ENCODE measurements at places on chromosomes 1 and 21.

DNA sequence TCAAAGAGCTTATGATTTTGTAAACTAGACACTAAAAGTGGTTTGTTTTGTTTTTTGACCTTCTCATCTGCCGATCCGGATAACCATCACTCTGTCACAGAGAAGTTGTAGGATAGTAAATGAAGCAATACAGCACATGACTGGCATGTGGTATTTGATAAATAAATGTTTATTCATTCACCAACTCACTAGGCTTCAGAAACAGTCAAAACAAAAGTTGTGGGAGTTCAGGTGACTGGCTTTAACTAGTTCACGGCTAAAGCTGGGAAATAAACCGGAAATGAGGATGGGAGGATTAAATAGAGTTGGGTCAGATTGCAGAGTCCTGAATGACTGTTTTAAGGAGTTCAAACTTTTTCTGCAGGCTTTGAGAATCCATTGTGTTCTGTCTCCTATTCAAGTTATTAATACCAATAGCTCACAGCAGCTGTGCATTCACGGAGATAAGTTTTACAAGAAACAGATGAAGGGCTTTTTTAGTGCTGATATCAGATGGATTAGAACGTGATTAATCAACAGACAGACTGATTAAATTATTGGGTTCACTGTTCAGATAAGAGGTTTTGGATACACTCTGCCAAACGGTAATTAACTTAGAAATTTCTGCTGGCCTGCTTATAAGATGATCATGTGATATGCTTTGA is 463.3 kb downstream of the DPYD start:
- no peak for DNase-seq

DNA sequence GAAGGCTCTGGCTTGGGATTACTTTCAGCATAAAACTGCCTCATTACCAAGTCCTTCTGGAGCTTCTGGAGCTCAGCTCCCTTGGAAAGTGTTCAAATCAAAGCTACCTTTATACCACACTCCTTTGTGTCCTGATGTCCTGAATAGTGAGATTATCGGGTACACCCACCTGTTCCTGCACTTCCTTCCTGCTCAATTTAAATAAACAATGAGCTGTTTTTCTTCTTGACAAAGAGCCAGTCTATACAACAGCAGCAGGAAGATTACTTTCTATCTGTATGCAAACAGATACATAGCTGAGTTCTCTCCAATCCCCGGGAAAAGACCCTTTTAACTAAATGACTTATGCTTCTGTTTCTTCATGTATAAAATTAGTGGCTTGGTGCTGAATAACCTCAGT is 258.0 kb upstream of the FMN2 start:
- no peak for DNase-seq

DNA sequence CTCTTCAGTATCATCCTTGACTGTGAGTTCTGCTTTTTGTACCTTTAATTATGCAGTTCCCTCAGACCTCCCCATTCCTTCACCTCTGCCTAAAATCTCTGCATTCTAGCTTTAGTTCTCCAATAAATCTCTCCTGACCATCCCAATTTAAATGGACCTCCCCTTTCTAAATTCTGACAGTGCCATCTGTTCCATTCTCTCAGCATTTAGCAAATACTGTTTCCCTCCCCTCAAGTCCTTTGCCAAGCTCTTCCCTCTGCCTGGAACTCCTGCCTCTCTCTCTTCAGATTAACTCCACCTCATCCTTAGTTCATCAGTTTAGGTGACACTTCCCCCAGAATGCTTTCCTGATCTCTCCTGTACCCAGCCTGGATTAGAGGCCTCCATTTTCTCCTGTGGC is 54.0 kb upstream of the JUN start:
- DNase-seq, result no peak

- peak; percentile 34 for DNase-seq
Measured at GRCh38 chr21:17679002-17679600, 66.4 kb upstream of the BTG3 start.

DNA sequence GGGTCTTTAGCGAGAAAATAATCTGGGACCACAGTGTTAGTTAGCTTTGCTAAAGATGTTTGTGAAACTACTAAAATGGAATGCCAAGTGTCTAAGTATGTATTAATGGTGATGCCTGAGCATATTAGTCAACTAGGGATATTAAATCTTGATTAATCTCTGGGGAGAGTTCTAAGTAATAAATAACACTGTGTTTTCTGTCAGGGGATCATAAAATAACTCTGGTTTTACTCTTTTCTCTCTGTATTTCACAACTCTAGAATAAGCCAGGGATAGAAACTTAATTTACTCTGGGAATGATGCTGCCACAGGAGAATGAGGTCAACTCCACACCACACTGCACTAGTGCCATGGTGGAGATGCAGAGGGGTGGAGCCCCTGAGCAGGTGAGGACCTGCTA is 399.2 kb downstream of the PTBP2 start:
- no peak for DNase-seq

DNA sequence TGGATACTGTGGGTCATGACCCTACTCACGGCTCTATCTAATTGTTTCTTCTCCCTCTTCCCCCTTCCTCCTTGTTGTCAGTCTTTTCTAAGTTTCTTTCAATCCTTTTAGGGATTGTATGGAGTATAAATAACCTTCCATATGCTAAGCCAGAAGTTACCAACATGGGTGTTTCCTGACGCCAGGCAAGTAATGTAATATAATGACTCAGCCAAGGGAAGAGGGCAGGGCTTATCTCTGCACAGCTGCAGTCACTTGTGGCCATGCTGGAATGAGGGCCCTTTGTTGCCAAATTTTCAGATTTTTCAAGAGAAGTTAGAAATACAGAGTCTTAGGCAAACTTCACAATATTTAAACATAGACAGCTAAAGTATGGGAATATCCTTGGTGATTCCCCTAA is 194.6 kb downstream of the ST6GALNAC3 start:
- DNase-seq, result no peak

DNA sequence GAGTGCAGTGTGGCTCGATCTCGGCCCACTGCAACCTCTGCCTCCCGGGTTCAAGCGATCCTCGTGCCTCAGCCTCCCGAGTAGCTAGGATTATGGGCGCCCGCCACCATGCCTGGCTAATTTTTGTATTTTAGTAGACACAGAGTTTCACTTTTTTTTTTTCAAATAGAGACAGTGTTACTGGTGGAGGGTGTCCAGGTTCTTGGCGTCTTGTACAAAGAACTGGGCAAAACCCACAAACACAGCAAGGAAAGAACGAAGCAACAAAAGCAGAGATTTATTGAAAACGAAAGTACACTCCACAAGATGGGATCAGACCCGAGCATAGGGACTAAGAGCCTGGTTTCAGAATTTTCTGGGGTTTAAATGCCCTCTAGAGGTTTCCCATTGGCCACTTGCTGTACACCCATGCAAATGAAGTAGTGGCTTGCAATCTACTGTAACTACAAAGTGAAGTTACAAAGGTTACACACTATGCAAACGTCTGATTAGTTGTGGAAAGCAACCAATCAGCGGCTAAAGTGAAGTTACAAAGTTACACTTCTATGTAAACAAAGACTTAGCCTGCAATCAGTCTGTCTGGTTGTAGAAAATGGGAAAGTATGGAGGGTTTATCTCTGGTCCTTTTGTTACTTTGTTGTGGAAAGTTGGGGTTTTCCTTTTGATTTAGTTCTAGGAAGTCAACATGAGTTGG is 199.1 kb downstream of the DYRK1A start:
- no peak for DNase-seq

- no peak for DNase-seq
Measured at GRCh38 chr1:41500378-41500777, 15.9 kb upstream of the EDN2 start.

DNA sequence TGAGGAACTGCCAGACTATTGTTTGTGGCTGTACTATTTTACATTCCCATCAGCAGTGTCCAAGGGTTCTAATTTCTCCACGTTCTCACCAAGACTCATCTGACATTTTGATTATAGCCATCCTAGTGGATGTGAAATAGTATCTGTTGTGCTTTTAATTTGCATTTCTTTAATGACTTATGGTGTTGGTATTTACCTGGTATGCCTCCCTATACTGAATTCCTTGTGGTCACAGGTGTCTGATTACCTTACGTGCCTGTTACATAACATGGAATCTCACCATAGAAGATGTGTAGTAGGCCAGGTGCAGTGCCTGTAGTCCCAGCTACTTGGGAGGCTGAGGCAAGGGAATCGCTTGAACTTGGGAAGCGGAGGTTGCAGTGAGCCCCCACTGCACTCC is 13.5 kb downstream of the ZYG11A start:
- no peak for DNase-seq

DNA sequence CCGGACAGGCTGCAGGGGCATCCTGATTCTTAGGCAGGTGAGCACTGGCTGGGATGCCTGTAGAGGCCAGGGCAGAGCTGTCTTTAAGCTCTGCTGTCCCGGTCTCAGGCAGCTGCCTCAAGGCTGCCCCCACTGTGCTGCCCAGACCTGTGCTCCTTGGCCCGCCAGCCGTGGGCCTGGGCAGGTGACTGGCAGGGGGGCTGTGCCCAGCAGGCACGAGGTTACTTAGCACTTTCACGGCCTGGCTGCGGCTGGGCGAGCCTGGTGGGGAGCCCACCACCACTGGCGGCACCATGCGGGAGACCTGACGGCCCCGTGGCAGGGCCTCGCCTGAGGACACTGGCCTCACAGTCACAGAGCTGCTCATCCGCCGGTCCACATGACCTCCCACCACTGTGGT is 8.2 kb downstream of the CRYBG2 start:
- DNase-seq, result no peak

DNA sequence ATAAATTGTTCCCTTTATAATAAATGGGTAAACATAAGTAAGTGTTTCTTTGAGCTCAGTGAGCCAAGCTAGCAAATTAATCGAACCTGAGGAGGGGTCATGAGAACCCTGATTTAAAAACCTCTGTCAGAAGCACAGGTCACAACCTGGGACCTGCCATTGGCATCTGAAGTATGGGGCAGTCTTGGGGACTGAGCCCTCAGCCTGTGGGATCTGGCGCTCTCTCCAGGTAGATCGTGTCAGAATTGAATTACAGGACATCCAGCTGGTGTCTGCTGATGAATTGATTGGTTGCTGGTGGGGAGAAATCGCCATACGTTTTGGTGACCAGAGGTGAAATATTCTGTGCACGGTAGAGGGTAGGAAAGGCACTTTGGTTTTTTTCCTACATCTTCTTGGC is 17.5 kb downstream of the UCK2 start:
- DNase-seq, result no peak

DNA sequence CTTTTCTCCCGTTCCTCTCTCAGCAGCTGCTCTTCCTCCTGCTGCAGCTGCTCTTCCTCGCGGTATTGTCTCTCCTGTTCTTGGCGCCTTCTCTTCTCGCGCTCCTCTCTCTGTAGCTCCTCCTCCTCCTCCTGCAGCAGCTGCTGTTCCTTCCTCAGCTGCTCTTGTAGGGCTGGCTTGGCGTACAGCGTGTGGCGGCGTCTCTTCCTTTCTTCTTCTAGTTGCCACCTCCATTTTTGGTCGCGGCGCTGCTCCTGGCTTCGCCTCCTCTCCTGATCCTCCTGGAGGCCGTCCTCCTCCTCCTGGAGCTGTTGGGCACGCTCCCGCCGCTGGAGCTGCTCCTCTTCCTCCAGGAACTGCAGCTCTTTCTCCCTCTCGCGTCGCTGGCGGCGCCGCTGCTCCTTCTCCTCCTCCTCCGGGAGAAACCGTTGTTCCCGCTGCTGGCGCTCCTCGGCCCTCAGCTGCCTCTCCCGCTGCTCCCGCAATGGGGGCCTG is 4.8 kb downstream of the TCHH start:
- no peak for DNase-seq

- DNase-seq, result no peak
Measured at GRCh38 chr1:93102142-93102541, 23.1 kb downstream of the MTF2 start.

GRCh38 chr21:42388740-42389448 is 7.0 kb downstream of the TMPRSS3 start:
- peak; percentile 28 for DNase-seq

DNA sequence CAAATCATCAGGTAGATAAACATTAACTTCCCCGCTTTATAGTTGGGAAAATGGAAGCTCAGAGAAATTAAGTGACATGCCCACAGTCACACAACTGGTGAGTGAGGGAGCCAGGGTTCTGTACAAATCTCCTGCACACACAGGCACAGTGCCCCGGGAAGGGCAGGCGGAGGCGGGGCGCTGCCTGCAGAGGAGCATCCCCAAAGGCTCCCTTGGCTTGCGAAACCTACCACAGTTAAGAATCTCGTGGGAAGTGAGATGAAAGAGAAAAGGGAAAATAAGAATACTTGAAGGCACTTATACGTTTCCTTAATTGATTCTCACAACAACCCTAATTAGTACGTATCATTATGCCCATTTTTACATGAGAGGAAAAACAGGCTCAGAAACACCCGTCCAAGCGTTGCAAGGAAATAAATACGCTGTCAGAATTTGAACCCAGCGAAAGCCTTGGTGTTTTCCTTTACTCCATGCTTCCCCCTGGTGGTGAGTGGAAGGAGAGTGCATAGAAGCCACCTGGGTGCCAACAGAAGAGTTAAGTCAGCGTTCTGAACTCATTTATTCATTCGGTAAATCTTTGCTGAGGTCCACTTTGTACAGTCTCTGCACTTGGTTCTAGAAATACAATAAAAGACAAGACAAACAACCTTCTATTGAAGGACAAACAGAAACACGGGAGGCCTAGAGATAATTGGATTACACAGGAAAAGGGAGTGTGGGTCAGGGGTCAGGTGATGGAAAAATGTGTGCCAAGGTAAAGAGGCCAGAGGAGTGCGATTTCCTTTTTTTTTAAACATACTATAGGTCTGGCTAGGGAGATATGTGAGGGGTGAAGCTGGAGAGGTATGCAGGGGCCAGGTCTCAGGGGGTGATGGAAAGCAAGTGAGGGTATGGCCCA is 28.4 kb downstream of the ACP6 start:
- DNase-seq, result no peak

DNA sequence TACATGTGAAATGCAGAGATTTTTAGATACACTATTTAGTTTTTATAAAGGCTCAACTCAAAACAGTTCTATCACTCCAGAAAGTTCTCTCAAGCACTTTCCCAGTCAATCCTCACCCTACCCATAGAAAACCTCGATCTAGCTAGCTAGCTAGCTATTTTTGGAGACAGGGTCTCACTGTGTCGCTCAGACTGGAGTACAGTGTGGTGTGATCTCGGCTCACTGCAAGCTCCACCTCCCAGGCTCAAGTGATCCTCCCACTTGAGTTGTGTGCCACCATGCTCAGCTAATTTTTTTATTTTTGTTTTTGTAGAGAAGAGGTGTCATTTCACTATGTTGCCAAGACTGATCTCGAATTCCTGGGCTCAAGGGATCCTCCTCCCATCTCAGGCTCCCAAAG is 236.9 kb downstream of the RERE start:
- no peak for DNase-seq
